NK-92 treated with Interleukin-12 subunit alpha and Interleukin-12 subunit beta, amount 100 ng/mL, for 24 hours (cell line): ENCODE measurements at places on chromosomes 7 and 10.

DNA sequence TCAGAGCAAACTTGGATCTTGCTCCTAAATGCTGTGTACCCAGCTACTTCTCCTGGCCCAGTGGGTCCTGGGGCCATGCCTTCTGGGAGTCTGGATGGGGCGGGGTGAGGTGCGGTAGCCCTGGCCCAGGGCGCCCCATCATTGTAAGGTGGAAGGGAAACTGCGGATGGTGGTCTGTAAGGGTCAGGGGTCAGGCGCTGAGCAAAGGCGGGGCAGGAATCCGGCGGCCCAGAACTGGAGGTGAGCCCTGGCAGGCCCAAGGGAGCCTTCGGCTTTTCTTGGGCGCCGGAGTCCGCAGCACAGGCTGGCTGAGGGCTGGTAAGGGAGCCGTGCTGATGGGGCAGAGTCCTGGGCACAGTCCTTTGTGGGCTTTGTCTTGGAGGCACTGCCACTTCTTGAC is 66.5 kb upstream of the CTBP2 start:
- DNase-seq, result no peak

GRCh38 chr7:27109466-27110185 is 7.1 kb upstream of the HOXA2 start:
- DNase-seq, result no peak

DNA sequence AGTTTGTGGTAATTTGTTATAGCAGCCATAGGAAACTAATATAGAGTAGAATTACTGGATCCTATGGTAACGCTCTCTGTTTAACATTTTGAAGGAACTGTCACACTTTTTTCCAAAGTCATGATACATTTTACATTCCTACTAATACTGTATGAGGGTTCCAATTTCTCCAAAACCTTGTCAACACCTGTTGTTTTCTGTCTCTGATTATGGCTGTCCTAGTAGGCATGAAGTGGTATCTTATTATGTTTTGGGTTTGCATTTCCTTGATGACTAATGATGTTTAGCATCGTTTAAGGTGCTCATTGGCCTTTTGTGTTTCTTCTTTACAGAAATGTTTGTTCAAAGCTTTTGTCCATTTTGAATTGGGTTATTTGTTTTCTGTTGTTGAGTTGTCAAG is 69.6 kb downstream of the VPS50 start:
- DNase-seq, result no peak

GRCh38 chr10:32489901-32490300 is 44.0 kb downstream of the CCDC7 start:
- no peak for DNase-seq

DNA sequence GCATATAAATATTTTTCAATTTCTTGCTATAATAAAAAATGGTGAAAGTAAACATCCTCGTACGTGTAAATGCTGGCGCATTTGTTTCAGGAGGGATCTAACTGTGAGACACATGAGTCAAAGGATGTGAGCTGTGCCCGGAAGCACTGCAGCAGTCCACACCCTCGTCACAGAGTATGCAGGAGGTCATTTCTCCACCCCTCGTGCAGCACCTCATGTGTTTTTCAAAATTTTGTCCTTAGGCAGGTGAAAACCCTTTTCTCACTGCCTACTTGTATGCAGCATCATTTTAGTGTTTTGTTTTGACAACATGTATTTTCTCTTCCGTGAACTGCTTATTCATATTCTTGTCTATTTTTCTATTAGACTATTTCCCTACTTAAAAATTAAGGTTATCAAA is 162.7 kb downstream of the AVL9 start:
- no peak for DNase-seq

GRCh38 chr7:149854611-149855360 is 16.6 kb downstream of the ZNF862 start:
- no peak for DNase-seq

- no peak for DNase-seq
These were observed 49.0 kb downstream of the COL17A1 start for GRCh38 chr10:104036518-104037260.

GRCh38 chr10:778626-779330 is 89.3 kb upstream of the DIP2C start:
- no peak for DNase-seq

GRCh38 chr10:114363745-114364454 is 40.4 kb downstream of the AFAP1L2 start:
- no peak for DNase-seq

DNA sequence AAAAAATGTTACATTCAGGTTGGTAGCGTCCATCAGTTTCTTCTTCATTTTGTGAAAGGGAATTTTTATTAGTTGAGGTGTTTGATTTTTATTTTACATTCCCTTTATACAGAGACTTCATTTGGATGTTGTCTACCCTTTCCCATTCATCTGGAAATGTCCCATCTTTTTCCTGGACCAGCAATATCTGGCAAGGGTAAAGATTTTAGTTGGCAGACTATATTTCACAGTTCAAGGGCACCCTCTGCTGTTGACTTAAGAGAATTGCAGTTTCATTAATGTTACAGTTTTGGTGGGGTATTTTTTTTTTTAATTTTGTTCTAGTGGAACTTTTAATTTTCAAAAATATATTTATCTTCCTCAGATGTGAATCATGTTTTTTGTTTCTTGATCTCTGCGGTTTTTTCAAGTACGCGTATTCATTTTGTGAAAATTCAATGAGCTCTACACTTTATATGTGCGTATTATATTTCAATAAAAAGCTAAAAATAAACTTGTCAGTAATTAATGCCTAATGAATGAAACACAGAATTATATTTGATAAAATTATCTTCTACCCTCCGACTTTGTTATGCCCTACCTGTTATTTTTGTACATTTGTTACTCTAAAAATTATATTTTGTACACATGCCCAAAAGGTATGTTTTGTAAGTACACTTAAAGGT is 97.9 kb upstream of the KLF14 start:
- DNase-seq, result no peak

DNA sequence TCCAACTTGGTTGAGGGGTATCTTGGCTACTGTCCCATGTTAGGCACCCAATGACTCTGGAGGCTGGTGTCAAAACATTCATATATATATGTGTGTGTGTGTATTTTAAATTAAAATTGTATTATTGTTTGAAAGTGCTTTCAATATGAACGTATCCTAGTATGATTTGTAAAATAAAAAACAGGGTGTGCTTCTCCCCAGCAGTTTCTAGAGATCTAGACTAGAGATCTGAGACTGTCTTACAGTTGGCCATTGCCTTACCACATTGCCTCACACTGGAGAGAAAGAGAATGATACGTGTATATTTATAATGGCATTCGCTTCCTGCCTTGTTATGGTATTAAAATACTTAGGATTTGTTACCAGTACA is 1.2 kb downstream of the BAG3 start:
- DNase-seq, result no peak

GRCh38 chr10:62149621-62150020 is 119.0 kb downstream of the RTKN2 start:
- no peak for DNase-seq

- no peak for DNase-seq
These were observed 992 bp upstream of the RBM20 start for GRCh38 chr10:110643035-110643652.

- DNase-seq, result no peak
These were observed at the start of gene PAPSS2 for GRCh38 chr10:87659571-87660483. Gene PAPSS2, plus strand, starts transcription at chr10:87659878. Its CDS starts 104 bp downstream, at chr10:87659982.
